ENCODE measurements at places on chromosomes 2 and 18. TPM values are rescaled to one million over a fixed set of nuclear protein-coding genes. Genes with fewer than 3 reads are reported as not detected.
A peak's percentile ranks its signal among the peaks of the same experiment; 100 is the strongest.

Gene APOB
- total RNA-seq = not detected

Gene NFATC1
- 44.5 TPM for total RNA-seq

Gene NT5C1B
- not detected for total RNA-seq

GRCh38 chr2:176936410-176936809 lies 276.2 kb upstream of the HNRNPA3 start:
- H3K27ac ChIP-seq = no peak overlapping the region
- no peaks in the 10 kb centered on the region for H3K36me3 ChIP-seq
- peaks cover 24% of the 10 kb centered on the region for H3K4me1 ChIP-seq
- H3K4me3 ChIP-seq = no peak overlapping the region

GRCh38 chr2:61184263-61184662 lies 22.3 kb downstream of the C2orf74 start:
- H3K4me3 ChIP-seq = no peak overlapping the region
- H3K36me3 ChIP-seq = peaks cover 90% of the 10 kb centered on the region
- H3K27me3 ChIP-seq = no peaks in the 10 kb centered on the region
- no peak for DNase-seq
- H3K4me1 ChIP-seq = peaks cover 57% of the 10 kb centered on the region

DNA sequence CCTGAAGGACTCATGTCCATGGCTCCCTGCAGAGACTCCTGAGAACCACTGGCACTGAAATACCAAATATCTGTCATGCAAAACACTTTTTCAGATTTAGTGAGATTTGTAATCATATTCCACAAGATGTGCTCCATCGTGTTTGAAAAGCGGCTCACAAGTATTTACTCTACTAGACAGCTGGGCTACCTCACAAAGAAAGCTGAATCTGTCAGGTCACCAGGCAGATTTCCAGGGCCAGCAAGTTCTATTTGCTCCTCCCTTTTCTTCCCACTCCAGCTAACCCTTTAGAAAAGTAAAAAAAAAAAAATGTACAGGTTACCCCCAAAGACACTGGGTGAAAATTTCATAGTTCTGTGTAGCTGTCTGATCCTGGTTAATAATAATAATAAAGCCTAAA lies 22.9 kb downstream of the WIPF1 start:
- peaks cover 93% of the 10 kb centered on the region for H3K36me3 ChIP-seq
- peaks cover 76% of the 10 kb centered on the region for H3K4me1 ChIP-seq

DNA sequence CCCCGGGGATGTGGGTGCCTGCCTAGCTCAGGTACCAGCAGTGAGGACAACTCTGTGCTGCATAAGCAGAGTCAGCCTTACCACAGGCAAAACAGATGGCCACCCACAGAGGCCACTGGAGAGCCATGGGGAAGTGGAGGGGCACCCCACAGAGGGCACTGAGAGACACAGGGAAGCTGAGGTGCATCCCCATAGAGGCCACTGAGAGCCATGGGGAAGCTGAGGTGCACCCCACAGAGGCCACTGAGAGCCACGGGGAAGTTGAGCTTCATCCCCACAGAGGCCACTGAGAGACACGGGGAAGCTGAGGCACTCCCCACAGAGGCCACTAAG lies 134.1 kb upstream of the EPAS1 start:
- H3K27ac ChIP-seq = no peak overlapping the region
- no peaks in the 10 kb centered on the region for H3K27me3 ChIP-seq
- H3K36me3 ChIP-seq = peaks cover 4% of the 10 kb centered on the region
- no peak for DNase-seq
- H3K4me1 ChIP-seq = peaks cover 6% of the 10 kb centered on the region

DNA sequence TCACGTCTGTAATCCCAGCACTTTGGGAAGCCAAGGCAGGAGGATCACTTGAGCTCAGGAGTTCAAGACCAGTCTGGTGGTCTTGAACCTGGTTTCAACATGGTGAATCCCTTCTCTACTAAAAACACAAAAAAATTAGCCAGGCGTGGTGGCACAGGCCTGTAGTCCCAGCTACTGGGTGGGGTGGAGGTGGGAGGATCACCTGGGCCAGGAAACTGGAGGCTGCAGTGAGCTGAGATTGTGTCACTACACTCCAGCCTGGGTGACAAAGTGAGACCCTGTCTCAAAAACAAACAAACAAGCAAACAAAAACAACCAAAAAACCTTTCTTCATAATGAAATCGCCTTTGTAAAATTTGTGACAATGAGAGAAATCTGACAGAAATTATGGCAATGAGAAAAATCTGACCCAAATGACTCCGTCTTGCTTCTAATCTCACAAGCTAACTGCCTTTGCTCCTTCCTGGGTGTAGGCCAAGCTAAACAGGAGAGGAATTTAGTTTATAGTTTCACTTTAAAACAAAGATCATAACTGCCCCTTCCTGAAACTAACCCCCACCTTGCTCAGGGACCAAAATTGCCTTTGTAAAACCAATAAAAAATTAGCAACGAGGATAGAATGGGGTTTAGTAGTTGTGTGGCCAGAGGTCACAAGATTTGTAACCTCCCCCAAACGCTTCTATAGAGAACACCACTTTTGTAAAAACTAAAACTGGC lies 60.7 kb upstream of the KIF5C start:
- no peak for DNase-seq
- peaks cover 34% of the 10 kb centered on the region for H3K4me1 ChIP-seq
- H3K36me3 ChIP-seq = no peaks in the 10 kb centered on the region
- peak overlapping the region; percentile 70 for H3K27ac ChIP-seq
- H3K4me3 ChIP-seq = peak overlapping the region; percentile 47

- peaks cover 5% of the 10 kb centered on the region for H3K4me1 ChIP-seq
- no peak for DNase-seq
- H3K27ac ChIP-seq = no peak overlapping the region
These were observed 52.3 kb downstream of the DIS3L2 start for GRCh38 chr2:232013701-232014353.

DNA sequence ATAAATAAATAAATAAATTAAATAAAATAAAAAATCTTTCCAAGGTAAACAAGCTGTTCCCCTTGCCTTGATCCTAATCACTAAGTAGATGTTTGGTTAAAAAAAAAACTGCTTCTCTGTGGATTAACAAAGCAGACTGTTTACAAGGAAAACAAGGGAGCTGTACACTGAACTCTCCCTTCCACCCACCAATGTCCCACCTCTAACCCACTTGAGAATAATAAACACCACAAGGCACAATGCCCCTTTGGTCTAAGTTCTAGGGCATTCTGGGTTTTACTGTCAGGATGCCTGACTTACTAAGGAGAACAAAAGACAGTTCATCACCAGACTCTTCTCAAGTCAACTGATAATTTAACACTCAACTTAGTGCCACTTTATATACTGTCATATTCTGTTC lies 83.5 kb downstream of the NCKAP1 start:
- H3K4me3 ChIP-seq = no peak overlapping the region
- peaks cover 8% of the 10 kb centered on the region for H3K36me3 ChIP-seq
- DNase-seq = no peak
- H3K27me3 ChIP-seq = no peaks in the 10 kb centered on the region
- no peak overlapping the region for H3K27ac ChIP-seq

DNA sequence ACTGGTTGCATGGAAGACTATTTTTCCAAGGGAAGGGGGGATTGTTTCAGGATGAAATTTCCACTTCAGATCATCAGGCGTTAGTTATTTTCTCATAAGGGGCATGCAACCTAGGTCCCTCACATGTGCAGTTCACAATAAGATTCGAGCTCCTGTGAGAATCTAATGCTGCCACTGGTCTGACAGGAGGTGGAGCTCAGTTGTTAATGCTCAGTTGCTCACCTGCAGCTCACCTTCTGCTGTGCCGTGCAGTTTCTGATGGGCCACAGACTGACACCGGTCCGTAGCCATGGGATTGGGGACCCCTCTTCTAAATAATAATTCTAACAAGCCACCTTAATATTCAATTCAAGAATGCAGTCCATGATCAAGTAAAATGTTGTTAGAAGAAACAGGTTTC lies 34.9 kb downstream of the PLCL1 start:
- H3K27me3 ChIP-seq = peaks cover 9% of the 10 kb centered on the region
- no peak overlapping the region for H3K27ac ChIP-seq
- H3K4me3 ChIP-seq = no peak overlapping the region
- peaks cover 26% of the 10 kb centered on the region for H3K4me1 ChIP-seq

DNA sequence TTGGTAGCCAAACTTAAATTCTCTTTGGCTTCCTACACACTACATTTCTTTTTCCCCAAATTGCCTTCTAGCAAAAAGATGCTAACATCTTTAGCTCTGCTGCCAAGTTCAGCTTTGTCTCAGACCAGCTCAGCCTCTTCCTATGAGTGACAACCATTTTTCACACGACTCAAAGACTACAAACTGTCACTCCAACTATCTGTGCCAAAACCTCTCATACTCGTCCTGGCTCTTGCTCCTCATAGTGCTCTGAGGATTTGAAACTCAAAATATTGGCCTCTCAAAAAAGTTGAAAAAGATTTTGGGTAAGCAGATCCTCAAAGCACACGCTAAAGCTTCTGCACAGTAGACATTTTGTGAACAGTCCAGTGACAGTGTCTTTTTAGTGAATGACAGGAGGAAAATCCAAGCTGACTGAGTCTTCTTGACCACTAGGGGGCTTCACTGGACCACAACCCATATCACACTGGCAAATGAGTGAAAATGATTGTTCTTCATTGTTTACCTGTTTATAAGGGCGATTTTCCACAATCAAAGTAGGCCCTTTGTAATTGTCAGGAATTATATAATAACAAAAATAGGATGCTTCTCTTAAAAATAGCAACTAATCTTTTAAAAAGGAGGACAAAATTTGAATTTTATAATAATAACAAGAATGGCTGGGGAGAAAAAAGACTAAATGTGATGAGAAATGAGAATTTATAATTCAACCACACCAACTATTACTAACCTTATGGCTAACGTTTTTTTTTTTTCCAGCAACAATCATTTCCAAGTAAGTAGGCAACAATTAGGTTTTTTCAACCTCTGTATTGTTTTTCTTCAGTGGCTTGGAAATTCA lies 85.5 kb upstream of the PGAP1 start:
- H3K36me3 ChIP-seq = peaks cover 68% of the 10 kb centered on the region
- peaks cover 4% of the 10 kb centered on the region for H3K4me1 ChIP-seq

DNA sequence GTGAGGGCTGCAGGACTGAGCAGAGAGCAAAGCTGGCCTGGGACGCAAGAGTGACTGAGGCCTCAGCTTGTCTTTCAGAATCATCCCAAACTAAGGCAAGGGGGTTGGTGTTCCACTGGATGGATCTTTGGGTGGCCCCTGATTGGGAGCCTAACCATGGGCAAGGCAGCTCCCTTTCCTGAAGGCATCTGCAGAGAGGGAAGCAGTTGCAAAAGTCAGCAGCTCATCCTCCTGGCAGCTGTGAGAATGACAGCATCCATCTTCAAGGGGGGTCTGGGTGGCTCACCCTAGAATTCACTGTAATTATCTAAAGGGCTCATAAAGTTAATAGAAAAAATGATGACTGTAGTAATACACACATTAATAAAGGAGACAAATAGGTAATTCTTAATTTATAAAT lies 46.5 kb upstream of the RAB31 start:
- no peaks in the 10 kb centered on the region for H3K36me3 ChIP-seq
- H3K27me3 ChIP-seq = peaks cover 6% of the 10 kb centered on the region
- H3K27ac ChIP-seq = no peak overlapping the region
- DNase-seq = no peak
- H3K4me3 ChIP-seq = no peak overlapping the region

DNA sequence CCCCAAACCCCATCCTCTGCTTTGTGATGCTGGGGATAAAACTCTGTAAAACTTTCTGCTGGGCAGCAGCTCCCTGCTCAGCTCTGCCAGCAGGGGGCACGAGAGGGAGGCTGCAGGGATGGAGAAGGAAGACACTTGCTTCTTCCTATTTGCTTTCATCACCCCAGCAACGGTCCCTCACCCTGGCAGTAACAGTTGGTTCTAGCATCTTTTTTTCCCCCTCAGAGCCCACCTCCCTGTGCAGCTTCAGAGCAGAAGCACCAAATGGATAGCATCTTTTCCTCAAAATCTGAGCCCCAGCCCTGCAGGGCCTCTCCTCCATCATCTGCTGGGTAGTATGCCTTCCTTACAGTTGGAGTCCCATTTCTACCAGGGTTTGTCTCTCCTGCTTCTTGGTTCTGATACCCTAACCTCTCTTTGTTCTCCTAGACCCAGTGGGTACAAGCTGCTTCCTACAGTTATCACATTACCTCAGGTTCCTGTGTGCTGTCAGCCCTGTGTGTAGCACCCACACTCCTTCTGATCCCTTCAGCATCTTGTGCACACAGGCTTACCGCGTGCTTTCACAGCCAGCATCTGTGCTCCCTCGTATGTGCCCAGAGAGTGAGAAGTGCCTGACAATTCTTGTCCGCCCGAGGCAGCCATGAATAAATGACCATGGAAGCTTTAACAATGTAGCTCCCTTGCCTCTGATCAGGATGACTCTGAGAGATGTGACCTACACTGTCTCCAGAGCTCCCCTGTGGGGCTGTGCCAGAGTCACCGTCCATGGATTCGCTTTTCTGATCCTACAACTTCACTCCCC lies 14.5 kb downstream of the CKAP2L start:
- H3K36me3 ChIP-seq = peaks cover 80% of the 10 kb centered on the region
- no peaks in the 10 kb centered on the region for H3K27me3 ChIP-seq
- H3K27ac ChIP-seq = peak overlapping the region; percentile 74
- peaks cover 57% of the 10 kb centered on the region for H3K4me1 ChIP-seq

DNA sequence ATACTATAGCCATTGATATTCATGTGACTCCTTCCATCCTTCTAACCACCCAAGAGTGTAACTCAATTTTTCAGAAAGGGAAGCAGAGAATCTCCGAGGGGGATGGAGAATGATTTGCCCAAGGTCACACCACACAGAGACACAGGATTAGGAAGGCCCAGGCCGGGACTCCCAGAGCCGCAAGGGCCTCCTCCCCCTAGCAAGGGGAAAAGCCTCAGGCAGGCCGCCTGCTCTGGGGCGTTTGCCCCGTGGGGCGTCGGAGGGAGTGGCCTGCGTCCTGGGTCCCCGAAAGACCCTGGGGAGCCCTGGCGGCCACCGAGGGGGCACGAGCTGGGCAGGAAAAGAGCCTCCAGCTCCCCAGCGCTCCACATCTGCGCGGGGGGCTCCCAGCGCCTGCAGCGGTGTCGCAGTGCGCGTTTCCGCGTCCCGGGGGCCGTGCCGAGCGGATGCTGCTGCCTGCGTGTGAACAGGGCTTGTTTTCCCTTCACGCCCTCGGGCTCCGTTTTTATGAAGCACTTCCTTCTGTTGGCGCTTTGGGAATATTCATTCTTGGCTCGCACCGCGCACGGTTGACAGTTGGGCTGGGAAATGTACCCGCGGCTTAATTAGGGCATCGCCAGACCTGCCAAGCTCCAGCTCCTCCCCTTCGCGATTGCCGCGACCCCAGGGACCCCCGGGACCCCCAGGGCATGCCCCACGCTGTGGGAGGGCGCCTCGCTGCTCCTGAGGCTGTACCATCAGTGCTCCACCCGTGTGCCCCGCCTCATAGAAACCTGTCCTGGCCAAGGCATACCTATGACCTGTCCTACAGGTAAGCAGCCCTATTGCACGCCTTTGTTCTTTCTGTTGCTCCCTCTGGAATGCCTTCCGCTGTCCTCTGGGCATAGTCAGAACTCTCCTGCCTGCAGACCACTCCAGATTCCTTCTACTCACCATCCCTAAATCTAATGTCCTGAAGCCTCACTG lies 158.9 kb upstream of the GLI2 start:
- H3K27ac ChIP-seq = no peak overlapping the region
- no peak overlapping the region for H3K4me3 ChIP-seq
- no peaks in the 10 kb centered on the region for H3K4me1 ChIP-seq
- H3K27me3 ChIP-seq = peaks cover 21% of the 10 kb centered on the region
- no peaks in the 10 kb centered on the region for H3K36me3 ChIP-seq

- H3K36me3 ChIP-seq = no peaks in the 10 kb centered on the region
- H3K4me3 ChIP-seq = no peak overlapping the region
- H3K4me1 ChIP-seq = peaks cover 12% of the 10 kb centered on the region
These were observed 93.2 kb downstream of the SOCS6 start for GRCh38 chr18:70382017-70382416.
